Stimulated activated CD4-positive, alpha-beta T cell treated with anti-CD3 and anti-CD28 coated beads, Interleukin-4, amount 100 ng/mL, for 48 hours (primary cell): ENCODE measurements at places on chromosomes 1 and 21.

DNA sequence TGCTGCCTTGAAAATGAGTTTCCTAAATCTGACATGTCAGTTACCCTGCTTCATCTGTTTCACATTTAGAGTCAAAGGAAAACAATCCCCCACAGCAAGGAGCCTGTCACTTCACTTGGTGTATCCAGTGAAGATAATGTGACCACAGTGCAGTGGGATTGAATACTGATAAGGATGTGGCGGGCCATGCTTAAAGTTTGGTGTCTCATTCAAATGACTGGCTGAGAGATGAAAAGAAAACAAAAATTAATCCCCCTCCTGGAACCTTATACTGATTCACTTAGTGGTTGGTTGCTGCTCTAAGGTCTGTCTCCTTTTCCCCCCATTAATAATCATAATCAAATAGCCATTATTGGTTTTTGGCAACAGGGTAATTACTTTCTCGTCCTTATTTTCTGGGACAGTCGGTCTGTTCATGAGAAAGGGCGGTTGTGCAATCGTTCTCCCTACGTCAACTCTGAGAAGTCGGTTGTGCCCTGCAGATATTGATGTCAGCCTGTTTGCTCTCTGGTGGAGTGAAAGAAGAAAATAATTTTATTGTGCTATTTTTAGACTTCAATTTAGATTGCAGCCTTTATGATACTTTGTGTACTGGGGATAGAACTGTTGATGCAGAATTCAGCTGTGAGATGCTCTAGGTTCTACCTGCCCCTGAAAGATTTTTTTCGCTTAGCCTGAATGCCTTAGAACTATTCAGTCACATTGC, 360.2 kb downstream of the DISC1 start:
- DNase-seq = no peak

- no peak for DNase-seq
These were observed 27.2 kb downstream of the NHLH2 start for GRCh38 chr1:115813727-115814126.

DNA sequence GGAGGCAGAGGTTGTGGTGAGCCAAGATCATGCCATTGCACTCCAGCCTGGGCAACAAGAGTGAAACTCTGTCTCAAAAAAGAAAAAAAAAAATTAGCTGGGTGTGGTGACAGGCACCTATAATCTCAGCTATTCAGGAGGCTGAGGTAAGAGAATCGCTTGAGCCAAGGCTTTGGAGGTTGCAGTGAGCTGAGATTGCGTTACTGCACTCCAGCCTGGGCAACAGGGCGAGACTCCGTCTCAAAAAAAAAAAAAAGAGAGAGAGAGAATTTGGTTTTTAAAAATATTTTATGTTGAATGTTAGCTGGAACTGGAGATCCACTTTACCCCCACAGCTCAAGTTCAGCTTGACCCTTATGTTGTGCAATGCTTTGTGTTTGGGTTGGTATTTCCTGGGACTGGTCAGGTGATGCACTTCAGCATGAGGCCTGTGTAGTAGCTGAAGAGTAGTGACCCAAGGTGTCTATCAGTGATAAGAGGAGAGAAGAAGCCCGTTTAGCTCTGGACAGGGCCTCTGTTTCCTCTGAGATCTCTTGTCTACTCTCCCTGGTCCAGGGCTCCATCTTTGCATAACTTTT, 36.8 kb upstream of the MACF1 start:
- no peak for DNase-seq

GRCh38 chr1:247298701-247299100, 33.0 kb downstream of the ZNF496 start:
- no peak for DNase-seq

GRCh38 chr21:37904856-37905255, 11.4 kb downstream of the KCNJ6 start:
- DNase-seq = no peak

GRCh38 chr1:234276151-234276788, 97.0 kb upstream of the COA6 start:
- no peak for DNase-seq

DNA sequence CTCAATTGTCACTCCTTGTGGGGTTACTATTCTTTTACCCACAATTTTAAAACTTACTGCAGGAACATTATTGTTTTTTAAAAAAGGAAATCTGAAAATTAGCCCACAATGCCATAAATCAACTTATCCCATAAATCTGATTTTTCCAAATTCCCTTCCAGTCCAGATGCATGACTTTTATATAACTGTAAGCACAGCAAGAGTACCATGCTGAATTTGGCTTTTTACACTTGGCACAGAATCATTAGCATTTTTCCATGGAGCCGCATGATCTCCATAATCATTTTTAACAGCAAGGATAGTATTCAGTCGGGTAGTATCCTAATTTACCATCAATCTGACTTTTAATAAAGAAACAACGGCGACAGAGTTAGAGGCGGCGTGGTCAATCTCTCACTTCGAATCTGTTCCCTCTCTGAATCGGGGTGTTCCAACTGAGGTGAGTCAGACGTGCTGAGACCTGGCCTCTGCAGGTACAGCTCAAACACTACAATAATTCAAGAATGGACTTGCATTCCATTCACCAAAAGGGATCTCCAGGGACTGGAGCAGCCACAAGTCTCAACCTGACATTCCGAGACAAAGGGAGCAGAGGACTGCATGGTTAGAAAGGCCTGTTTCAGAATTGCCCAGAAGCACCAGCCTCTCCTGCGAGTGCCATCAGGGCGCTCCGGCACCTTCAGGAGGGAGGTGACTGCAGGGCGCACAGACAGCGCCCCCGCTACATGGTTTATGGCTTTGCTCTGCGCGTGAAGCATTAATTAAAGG, 48.9 kb downstream of the SLC66A1 start:
- DNase-seq = no peak

- DNase-seq = peak; percentile 99
These were observed at the start of gene B4GALT3 for GRCh38 chr1:161177112-161177935. TSS of gene B4GALT3 (minus strand) at chr1:161177507. CDS start at chr1:161176060, 1,447 bp downstream.

DNA sequence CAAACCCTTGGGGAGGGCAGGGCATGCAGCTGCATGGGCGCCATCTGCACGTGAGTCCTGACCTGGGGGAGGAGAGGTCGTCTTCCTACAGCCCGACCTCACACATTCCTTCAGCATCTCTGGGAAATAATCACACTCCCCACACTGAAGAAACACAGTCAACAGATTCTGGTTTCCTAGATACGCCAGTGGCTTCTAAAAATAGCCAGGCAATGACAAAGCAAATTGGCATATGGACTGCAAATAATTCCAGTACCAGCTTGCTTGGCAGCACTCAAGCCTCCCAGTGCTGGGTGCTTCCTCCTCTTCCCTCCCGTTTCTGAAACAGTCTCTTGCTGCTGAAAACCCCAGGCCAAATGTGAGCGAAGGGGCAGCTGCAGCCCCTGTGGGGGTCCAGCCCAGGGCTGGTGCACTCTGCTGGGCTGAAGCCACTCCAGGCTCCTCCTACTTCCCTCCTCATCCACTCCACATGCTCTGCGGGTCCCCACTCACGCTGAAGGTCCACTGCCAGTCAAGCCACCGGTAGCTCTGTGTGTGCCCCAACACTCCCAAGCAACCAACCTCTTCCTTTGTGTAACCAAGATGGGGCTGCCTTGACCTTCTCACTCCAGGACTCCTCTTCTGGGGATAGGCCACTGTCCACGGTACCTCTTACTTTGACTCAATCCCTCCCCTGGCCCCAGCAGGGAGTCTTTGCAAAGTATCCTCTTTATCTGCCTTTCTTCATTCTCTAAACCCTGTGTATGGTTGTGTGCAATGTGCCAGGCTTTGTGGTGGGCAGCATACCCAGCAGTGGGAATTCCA, 69.0 kb downstream of the KCND3 start:
- DNase-seq = no peak

DNA sequence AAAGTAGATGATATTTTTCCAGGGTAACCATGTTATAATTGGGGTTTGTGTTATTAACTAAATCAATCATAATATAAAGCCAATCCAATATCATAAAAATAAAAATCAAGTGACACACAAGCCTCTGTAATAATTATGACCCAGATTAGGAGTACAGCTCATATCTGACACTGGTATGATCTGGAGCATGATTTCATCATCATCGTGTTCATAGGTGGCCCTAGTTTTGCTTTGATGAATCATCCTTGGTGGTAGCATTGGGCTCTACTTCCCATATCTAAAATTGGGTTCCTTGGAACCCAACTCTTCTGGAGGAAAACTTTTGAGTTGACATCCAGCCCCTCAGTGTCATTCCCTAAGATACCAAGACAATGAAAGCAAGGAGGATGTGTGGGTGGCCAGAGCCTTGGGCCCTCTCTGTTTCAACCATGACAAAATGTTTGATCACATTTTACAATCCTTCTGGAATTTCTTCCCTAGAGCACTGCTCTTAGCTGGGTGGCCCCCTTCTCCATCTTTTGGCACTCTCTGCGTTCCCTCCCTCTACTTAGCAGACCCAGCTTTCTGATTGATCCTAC, 37.0 kb upstream of the ENAH start:
- DNase-seq = no peak

GRCh38 chr1:109256971-109257681, 7.8 kb downstream of the CELSR2 start:
- no peak for DNase-seq

DNA sequence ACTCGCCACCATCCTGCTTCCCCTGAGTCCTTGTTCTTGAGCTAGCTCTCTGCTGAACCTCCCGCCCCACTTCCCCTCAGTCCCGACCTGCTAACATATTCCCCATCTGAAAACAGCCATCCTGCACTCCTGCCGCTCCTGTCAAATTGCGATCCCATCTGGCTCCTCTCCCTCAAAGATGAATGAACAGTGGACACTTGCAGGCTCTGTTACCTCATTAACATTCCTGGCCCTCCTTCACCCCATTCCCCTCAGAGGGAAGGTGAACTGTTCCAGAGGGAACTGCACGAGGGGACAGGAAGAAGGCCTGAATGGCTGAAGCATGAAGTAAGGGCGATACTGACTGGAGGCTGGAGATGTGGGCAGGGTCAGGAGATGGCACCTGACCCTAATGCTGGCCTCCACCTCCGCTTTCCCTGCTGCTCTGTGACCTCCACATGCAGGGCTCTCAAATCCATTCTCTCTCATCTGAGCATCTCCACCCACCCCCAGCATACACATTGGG, 7.4 kb upstream of the CELSR2 start:
- DNase-seq = no peak

DNA sequence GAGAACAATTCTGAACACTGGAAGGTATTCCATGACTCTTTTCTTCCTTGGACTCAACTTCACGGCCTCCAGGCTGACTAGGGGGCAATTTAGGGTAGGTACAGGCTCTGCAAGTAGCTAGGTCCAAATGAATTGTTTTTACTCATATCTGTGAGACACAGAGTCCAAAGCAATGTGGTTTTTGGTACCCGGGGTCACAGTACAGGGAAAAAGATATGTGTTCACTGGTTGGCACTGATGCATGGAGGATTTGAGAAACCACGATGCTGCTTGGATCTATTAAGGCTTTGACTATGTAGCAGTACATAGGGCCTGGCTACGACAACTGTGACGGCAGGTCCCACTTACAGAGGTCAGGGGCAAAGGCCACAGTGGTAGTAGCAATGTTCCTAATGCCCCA, 200.6 kb downstream of the DUSP10 start:
- no peak for DNase-seq

DNA sequence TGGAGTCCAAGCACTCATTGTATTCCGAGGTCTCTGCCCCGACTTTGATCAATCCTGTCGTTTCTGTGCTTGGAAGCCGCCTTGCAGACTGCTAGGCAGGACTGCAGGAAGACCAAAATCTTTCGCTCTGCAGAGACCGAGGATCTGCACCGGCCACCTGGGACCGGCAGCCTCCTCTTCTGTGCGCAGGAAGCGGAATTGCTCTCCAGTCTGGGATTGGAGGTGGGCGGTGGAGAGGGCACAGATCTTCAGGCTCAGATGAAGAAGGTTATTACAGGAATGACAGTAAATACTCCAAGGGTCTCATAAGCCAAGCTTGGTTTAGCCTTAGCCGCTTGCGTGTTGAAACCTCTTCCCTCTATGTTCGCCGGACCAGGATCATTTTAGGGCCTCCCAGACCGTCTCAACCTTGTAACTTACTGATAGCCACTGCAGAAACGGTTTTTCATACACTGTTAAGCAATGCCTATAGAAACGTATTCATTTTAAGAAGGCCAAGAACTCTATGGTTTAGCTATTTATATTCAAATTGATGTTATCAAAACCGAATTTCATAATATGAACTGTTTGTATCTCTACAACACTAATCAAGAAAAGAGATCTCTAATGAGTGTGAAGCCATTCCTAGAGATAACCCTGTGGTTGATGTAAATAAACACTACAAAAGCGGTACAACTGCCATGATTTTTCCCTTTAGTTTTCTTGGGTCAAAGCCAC, 1.1 kb downstream of the MIA3 start:
- peak; percentile 3 for DNase-seq

GRCh38 chr1:224411766-224412165, 22.8 kb downstream of the WDR26 start:
- no peak for DNase-seq

DNA sequence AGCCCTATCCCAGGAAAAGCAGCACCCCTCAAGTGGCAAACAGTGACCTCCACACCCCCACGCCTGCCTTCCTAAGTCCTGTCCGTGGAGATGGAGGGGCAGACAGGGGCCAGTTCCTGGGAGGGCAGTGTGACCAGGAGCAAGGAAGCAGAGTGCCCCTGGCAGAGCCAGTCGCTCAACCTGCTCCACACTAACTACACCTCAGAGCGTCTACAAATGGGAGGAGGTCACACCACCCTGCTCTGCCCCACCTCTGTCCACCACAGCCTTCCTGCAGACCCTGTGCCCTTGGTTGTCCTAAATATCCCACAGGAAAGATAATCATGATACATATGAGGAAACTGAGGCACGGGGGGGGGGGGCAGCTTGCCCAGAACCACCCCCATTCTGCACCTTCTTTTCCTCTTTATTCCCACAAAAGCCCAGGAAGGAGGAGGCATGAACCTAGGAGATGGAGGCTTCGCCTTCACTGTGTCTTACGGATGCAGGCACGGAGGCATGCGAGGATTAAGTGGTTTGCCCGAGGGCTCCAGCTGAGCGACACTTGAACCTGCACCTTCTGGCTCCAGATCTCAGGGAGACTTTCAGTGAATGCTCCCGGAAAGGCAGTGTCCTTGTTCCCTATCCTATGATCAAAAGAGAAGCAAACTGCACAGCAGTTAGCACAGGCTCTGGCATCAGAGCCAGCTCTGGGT, 42.7 kb upstream of the SELENON start:
- no peak for DNase-seq
